Activated CD4-positive, alpha-beta T cell treated with anti-CD3 and anti-CD28 coated beads for 4 hours (primary cell): ENCODE measurements at places on chromosomes 4 and X.
A peak's percentile ranks its signal among the peaks of the same experiment; 100 is the strongest.

DNA sequence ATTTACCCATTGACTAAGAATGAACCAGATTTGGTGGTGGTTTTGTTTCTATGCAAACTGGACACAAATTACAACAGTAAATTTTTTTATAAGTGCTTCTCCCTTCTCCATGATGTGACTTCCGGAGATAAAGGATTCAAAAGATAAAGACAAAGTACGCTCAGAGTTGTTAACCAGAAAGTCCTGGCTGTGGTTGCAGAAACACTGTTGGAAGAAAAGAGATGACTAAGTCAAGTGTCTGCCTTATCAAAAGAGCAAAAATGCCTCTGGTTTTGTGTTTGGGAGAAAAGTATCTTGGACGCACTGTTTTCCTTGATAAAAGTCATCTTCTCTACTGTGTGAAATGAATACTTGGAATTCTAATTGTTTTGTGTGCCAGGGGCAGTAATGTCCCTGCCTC is 213.4 kb downstream of the GC start:
- no peak for DNase-seq

GRCh38 chr4:161314371-161314770 is 849.4 kb downstream of the FSTL5 start:
- DNase-seq = no peak

DNA sequence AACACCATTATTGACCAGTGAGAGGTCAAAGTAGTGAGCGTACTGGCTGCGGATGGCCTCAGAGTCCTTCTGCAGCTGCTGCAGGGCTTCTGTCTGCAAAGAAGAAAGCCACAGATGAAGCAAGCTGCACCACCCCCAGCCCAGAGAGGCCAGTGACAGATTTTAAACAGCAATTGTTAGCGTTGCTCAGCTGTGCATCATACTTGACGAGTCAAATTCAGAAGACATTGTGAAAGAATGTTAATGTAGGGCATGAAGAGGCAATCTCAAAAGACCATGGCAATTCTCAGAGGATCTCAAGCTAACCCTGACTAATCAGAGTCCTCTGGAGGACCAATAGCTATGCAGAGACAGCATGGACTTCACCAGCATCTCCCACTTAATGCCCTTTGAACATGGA is 16.6 kb downstream of the DKC1 start:
- no peak for DNase-seq

DNA sequence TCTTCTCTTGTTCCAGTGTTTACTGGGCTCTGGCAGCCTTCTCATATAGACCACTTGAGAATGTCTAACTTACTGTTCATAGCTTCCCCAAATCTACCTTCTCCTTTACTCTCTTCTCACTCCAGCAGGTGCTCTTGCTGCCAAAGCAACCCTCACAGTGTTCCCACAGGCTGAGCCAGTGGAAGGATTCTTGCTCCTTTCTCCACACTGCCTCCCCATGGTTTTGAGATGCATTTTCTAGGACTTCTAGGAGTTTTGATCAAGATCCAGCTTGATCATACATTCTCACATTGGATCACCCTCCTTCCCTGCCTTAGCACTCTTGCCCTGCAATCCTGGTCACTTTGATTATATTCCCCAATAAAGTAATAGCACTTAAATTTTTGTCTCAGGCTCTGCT is 230.8 kb downstream of the TMEM47 start:
- DNase-seq = no peak

GRCh38 chrX:134999469-134999868 is 8.7 kb downstream of the SMIM10 start:
- DNase-seq = no peak

DNA sequence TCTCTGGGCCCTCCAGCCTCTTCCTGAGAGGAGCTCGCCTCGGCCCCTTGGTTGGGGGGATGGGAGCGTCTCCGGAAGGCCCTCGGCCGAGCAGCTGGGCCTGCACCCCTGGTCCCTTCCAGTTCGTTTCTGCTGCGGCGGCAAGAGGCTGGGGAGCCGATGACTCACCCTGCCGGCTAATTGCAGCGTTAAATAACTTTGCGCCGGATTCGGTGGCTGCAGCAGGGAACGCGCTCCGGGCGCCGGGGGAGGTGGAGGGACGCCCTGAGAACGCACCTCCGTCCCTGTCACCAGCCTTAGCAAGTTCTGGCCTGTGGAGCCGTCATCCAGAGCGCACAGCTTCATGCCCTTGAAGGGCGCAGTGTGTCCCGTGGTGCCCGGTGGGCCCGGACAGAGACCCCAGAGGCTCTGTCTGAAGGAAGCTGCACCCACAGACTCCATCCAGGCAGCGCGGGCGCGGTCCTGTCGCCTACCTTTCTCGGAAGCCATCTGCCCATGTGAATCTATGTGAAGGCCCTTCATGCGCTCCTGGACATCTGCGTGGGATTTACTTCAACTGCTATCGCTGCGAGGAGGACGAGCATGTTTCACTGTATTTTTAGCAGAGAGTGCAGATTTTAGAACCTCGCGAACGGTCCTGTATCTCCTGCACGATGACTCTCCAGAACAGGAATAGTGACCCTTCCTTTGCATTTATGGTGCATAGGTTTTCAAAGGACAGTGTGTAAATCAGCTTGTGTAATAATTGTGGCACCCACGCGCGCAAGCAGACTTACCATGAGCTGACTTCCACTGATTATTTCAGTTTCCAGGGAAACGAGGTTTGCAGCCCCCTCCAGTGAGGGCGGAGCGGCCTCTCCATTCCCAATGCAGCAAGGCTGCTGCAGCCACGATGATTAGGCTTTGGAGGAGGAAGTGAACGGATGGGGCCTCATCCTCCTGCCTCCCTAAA is 1.7 kb upstream of the TMEM271 start:
- no peak for DNase-seq

DNA sequence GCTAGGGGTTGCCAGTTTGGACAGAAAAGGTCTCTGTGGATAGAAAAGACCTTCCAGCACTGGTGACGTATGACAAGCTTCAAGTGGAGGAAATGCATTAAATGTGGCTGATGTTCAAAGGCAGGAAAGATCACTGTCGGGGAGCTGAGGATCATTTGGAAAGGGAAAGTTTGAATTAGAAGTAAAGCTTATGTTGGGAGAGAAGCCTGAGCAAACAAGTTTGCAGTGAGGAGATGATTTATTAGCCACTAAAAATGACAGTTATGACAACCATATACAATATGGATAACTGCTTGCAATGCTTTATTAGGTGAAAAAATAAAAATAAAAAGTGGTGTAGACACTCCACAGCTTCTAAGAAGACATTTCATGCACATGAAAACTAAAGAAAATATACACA is 135.3 kb upstream of the HS3ST1 start:
- no peak for DNase-seq

- DNase-seq = no peak
These were observed at the start of gene FOXP3 for GRCh38 chrX:49264460-49264859. TSS of gene FOXP3 (minus strand) at chrX:49264710. CDS start at chrX:49258505, 6,205 bp downstream.

DNA sequence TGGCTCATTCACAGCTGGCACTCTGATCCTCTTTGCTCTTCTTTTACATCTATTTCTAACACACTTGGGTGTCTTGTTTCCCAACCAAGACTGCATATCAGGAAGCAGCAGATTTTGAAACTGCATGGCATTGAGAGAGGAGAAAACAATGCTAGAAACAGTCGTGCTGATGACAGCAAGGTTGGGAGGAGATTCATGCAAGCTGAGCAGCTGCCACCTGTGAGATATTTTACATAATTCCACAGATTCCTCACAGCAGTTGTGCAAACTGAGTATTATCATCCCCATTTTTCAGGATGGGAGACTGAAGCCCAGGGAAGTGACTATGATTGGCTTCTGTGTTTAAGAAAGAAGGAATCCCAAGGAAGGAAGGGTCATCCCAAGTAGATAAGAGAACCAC is 105.0 kb downstream of the SLC2A9 start:
- no peak for DNase-seq

- DNase-seq = no peak
These were observed 98.8 kb upstream of the STOX2 start for GRCh38 chr4:183806341-183806740.

DNA sequence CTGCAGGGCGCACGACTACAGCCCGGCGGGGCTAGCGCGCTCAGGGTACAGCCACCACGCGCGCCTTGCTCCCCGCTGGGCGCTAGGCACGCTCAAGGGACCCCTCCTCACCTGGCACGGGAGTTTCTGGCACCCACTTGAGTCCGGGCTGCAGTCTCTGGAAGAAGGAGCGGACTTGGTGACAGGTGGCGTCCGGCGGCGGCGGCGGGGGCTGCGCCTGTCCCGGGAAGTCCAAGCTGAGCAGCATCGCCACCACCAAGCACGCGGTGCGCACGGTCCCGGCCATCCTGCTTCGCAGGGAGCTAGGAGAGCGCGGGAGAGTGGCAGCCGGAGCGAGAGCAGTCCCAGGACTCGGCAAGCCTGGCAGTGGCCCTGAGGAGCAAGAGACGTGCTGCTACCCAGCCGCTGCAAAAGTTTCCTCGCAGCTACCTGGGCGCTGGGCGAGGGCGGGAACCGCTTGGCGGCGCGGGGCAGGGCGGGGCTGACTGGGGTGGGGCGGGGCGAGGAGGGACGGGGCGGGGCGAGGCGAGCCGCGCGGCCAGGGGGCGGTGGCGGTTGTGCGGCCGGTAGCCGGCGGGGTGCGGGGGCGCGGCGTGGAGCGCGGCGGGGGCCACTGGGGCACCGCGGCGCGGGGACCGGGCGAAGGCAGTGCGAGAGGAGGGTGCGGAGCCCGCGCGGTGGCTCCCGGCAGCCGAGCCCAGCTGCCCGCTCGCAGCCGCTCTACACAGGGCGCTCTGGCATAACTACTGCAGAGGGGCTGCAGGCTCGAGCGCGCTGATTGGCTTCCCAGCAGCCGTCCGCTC is at the start of gene GPC3:
Gene GPC3, minus strand, starts transcription at position 431 of the 803 bp plus-strand sequence.
- peak; percentile 26 for DNase-seq

DNA sequence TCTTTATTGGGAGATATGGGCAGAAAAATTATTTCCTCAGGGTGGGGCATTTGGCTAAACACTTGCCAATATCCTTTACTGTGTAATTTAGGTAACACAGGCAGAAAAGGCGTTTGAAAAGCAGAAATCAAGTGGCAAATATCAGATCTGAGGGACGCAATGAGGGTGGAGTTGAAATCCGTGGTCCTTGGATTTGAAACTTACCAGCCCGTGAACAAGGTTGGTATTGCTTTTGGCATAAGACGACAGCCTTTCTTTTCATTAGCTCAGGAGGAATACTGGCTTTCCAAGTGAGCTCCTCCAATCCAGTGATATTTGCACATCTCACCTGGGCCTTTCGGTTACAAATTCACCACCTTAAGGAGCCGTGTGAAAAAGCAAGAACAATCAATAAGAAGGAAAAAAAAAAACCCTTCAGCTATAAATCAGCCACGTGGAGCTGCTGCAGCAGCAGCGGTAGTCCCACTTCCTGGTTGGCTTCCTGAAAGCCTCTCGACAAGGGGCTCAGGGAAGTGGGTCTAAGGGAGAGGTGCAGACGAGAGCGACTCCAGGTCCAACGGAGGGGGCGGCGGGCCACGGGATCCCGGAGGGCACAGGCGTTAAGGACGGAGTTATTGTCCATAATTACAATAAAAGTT is 734 bp upstream of the GALNT7 start:
- peak; percentile 20 for DNase-seq

- DNase-seq = no peak
These were observed 36.9 kb downstream of the PDLIM5 start for GRCh38 chr4:94488670-94489069.

DNA sequence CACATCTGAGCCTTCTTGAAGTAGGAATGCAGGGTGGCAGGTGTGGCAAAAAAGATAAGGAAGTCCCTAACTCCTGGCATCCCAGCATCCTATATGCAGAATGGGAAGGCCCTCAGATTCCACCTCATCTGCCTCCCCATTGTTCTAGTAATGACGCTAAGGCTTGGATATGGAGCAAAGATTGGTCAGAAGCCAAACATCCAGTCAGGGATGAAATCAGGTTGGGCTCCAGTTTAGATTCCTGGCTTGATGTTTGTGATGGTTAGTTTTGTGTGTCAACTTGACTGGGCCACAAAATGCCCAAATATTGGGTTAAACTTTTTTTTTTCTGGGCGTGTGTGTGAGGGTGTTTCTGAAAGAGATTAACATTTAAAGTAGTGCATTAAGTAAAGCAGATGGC is 39.6 kb upstream of the MAGEA4 start:
- no peak for DNase-seq

DNA sequence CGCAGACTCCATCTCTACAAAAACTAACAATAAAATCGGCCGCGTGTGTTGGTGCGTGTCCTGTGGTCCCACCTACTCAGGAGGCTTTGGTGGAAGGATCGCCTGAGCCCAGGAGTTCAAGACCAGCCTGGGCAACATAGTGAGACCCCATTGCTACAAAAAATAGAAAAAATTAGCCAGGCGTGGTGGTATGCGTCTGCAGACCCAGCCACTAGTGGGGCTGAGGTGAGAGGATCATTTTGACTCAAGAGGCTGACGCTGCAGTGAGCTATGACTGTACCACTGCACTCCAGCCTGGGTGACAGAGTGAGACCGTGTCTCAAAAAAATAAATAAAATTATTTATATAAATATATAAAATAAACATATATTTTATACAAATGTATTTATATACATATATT is 22.3 kb downstream of the ASMTL start:
- DNase-seq = no peak

DNA sequence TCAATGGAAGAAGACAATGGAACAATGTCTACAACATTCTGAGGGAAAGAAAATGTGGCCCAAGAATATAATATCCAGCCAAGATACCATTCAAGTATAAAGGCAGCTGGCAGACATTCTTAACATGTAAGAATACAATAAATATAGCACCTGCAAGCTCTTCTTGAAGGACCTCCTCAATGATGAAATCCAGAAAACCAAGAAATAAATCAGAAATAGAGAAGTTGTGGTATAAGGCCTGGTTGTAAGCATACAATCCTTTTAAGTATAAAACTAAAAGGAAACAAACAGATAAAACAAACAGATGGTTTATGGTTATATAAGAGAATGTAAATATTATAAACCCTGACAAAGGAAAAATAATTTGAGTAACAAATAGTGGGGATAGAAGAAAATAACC is 33.4 kb downstream of the SYTL4 start:
- DNase-seq = no peak

GRCh38 chr4:123503698-123504363 is 107.2 kb downstream of the SPRY1 start:
- no peak for DNase-seq

DNA sequence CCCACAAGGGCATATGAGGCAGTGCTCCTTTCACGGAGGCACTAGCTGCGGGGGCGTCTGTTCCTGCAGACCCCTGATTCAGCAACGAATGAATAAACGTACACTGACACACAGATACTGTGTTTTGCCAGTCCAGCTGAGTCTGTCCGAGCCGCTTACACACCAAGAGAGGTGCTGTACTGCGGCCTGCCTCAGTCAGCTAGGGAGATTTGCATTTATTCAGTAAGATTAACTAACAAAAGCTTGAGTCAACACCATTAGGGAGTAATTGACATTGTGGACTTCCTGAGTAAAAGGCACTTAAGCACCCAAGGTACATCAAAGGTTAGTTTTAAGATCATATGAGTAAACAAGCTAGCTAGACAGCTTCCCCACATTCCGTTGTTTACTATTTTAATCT is 31.0 kb upstream of the BEX4 start:
- no peak for DNase-seq

GRCh38 chr4:152936446-152937335 is 568 bp downstream of the FHDC1 start:
- no peak for DNase-seq

DNA sequence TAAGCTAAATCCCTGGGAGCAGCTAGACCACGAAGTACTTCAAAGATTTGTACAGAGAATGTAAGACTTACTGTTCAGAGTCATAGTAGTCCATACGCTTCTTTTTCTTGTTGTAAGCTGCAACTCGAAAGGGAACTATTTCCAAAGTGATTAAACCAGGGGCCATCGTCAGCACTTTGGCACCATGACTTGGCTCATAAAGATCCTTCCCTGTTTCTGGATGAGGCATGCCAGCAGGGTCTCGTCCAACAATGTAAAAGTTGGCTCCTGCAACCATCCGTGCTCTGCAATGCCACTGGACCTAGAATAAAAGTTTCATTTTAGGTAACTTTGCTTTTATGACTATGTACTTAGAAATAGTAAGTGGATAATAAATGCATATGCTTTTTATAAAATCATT is 88.5 kb downstream of the PAPSS1 start:
- no peak for DNase-seq
